ENCODE measurements at places on chromosomes 11 and 22. TPM values are rescaled to one million over a fixed set of nuclear protein-coding genes. Genes with fewer than 3 reads are reported as not detected.

Gene KDM4E
- not detected for total RNA-seq

Gene PATE4
- not detected for total RNA-seq

Gene SH3BP1
- 2.0 TPM for total RNA-seq

Gene CCDC73
- total RNA-seq = not detected

Gene FGF3
- not detected for total RNA-seq

Gene PLAAT2
- total RNA-seq = not detected

Gene P2RX3
- total RNA-seq = not detected

Gene PPP2R1B
- 41.5 TPM for total RNA-seq

Gene TMEM191C
- 0.33 TPM for total RNA-seq

Measured in body of pancreas (tissue), 4 donors.